ENCODE measurements at places on chromosomes 13 and 19.

GRCh38 chr13:79541426-79542049 lies 60.6 kb downstream of the NDFIP2 start:
- DNase-seq = peak; percentile 77

GRCh38 chr13:44934724-44935123 lies 54.5 kb downstream of the NUFIP1 start:
- DNase-seq = peak; percentile 20

DNA sequence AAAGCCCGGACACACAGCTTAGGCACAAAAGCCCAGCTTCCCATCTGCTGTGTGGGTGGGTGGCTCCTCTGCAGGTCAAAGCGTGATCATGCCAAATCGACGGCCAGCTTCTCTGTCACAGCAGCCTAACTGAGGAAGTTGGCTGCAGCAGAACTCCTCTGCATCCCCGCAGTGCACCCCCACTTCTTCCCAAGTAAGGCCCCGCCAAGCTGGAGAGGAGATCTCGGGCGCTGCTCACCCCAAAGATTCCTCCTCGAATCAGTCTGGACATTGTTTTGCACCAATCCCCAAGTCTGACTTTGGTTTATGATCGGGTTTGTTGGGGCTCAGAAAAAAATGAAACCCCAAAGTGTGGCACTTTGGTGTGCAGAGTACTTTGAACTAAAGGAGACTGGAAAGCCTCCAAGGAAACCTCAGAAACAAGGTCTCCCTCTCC lies 19.7 kb upstream of the CPB2 start:
- DNase-seq = peak; percentile 78

GRCh38 chr19:28881616-28882015 lies 331.3 kb downstream of the UQCRFS1 start:
- no peak for DNase-seq

DNA sequence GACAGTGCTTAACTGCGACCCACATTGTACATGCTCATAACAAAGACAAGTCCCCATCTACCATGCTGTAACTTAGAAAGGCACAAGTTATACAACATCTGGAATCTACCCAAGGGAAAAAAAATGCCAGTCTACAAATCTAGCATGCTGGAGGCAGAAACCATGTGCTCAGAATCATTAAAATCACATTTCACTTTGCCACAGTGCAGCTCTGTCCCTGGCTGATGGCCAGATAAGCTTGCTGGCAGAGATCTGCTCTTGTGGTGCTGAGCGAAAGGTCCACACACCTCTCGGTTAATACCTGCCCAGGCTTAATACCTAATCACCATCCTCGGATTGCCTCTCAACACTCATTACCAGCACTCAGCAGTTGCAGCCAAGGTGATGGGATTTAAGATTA lies 74.1 kb upstream of the UQCRFS1 start:
- no peak for DNase-seq

DNA sequence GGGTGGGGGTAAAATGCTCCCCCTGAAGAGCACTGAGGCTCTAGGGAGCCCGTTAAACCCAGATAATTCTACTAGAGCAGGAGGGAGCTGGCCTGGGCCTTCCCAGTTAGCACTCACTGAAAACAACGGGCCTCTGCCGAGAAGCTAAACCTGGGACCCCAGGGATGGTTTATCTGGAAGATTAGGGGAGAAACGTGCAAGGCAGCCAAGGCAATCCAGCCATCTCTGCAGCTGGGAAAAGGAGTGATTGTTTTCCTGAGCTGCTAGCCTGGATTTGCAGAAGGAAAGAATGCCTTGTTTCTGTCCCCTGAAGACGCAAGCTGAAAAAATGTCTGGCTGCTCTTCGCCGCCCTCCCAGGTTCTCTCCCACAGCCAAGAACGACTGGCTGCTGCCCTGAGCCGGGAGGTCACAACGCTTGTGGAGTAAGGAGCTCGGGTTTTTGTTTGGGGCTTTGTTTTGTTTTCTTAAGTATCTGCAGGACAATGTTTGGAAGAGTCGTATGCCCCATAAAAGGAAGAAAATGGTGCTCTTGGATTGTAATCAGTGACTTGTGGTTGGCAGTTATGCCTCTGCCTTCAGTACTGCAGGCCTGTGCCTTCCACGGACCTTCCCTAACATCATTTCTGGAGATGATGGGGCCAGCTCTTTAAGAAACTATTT lies 31.5 kb downstream of the COL4A2 start:
- DNase-seq = no peak

DNA sequence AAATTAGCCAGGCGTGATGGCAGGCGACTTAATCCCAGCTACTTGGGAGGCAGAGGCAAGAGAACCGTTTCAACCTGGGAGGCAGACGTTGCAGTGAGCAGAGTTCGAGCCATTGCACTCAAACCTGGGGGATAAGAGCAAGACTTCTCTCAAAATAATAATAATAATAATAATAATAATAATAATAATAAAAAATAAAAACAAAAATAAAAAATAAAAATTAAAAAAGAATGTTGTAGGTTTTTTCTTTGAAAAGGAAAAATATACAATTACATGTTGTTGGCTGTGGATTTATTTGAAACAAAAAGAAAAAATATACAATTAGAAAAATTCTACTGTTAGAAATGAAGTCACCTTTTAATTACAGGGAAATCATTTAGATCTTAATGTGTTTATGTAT lies 11.5 kb upstream of the PRODH2 start:
- no peak for DNase-seq

GRCh38 chr13:23740002-23740401 lies 149.2 kb downstream of the MIPEP start:
- no peak for DNase-seq

GRCh38 chr19:16367261-16367683 lies 42.6 kb downstream of the KLF2 start:
- peak; percentile 67 for DNase-seq

GRCh38 chr19:5289060-5289990 lies 51.3 kb downstream of the PTPRS start:
- no peak for DNase-seq

GRCh38 chr19:49749055-49749716 lies 13.9 kb downstream of the TSKS start:
- DNase-seq = no peak

DNA sequence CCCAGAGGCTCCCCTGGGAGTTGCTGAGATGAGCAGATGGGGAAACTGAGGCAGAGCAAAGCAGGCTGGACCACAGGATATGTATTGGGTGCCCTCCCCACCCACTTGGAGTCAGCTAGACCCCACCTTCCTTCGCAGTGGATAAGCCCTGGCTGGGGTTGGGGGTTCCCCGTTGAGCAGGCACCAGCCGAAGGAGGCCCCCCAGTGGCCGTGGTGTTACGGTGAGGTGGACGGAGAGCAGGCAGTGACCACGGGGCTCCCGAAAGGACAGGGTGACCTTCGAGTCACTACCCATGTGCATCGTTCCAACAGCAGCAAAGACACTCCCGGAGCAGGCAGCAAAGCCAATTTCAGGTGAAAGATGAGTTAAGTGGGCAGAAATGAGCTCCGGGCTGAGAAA lies 62.4 kb upstream of the ADGRE5 start:
- no peak for DNase-seq

GRCh38 chr13:50319635-50320255 lies 304.5 kb downstream of the KCNRG start:
- DNase-seq = peak; percentile 55

DNA sequence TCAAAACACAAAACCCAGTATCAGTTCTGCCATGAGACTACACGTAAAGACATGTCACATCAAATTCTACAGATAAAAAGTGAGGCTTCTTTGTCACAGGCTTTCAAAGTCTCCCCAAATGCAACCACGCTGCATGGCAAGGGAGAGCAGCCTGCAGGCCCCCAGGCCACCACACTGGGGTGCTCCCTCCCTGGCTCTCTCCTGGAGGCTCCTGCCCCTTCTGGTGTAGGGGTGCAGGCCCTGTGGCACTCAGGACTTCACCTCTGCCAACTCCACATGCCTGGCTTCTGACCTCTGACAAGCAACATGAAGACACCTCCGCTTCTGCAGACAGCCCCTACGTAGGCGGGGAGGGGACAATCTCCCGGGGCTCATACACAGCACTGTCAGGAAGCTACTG lies 14.3 kb downstream of the AKAP8 start:
- no peak for DNase-seq

DNA sequence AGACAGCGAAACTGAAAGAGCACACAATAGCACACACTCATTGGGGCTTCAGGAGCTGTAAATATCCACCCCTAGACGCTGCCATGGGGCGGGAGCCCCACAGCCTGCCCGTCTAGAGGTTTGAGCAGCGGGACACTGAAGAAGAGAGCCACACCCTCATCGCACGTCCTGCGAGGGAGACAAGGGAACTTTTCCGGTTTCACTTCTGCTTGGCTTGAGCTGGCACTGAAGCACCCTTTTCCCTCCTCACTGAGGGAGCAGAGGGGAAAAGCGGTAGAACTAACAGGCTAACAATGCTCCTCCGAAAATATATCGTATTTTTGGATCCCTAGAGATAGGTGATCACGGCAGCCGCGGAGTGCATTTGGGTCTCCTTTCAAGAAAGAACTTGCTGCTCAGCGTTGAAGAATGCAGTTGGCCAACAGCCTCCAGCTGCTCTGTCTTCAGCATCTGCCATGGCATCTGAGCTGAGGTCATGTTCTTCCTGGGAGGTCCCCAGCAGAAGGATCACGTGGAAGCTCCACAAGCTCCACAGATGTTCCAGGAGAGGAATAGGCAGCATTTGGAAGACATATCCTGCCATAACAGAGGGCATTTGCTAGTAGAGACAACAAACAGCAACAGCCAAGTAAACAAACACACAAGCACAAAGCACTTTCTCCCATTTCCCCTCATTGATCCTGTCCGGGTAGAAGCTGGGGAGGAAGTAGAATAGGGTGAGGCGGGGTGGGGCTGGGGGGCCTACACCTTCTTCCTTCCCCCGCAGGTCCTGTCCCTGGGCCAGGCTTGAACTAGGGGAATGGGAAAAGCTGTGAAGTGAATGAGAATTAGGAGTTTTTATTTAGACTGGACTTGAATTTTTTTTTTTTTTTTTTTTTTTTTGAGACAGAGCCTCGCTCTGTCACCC lies 44.8 kb upstream of the ALOX5AP start:
- DNase-seq = no peak

DNA sequence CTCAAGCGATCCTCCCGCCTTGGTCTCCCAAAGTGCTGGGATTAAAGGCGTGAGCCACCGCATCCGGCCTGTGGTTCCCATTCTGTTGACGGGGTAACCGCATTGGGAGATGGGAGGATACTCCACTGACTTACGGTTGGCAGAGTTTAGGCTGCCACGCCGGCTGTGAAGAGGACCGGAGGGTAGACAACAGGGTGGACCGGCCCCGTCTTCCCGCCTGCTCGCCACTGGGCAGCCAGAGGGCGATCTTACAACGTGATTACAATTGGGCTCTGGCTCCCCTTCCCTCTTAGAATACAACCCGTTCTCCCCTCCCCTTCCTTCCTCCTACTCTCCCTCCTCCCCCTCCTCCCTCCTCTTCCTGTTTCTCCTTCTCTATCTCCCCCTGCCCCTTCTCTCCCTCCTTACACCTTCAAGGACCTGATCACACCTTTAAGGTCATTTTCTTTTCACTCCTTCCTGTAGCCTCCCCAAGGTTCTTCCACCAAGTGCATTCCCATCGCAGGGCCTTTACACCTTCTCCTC lies 957 bp upstream of the CCDC194 start:
- DNase-seq = peak; percentile 85

DNA sequence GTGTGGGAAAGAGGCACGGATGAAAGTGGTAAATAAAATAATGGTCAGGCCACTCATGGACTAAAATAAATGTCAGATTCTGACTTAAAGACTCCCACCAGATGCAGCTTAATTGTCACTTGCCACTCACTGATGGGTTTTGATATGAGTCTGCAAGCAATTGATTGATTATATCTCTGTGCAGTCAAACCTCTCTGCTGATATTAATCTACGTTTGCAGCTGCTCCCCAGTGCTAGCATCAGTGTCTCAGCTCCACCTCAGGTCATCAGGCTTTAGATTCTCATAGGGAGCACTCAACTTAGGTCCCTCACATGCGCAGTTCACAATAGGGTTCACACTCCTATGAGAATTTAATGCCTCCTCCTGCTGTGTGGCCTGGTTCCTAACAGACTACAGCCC lies 195.3 kb downstream of the B3GLCT start:
- DNase-seq = no peak

DNA sequence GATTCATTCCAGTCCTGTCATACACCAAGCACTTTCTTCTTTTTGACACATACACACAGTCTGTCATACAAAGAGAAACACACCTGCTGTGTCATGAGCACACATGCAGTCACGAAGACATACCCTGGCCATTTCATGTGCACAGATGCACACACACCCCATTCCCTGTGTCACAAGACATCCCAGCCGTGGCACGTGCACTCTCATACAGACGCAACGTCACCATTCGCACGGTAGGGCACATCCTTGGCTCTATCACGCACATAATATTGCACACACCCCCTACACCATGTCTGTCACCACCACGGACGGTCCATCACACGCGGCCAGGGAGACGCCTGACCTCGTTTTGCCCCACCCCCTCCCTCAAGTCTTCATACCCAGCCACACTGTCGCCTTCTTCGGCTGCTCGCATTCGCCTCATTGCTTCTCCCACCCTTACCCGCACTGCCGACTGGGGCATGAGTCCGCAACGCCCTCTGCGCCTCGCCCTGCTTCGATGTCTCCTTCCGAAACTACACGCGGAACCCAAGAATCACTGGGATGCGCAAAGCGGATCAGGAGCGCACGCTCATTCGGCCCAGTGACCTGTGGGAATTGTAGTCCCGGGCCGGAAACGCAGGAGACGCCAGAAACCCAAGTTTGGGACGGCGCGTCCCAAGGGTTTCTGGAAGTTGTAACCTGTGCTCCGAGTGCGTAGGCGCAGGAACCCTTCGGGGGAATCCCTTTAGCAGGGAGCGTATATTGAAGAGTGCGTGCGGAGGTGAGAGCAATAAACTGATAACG lies 6.8 kb upstream of the ZNF283 start:
- no peak for DNase-seq

GRCh38 chr13:103130681-103131210 lies 64.5 kb upstream of the SLC10A2 start:
- DNase-seq = no peak

- no peak for DNase-seq
These were observed 18.0 kb downstream of the PEPD start for GRCh38 chr19:33503433-33504057.

- DNase-seq = no peak
These were observed 123.1 kb upstream of the GPR12 start for GRCh38 chr13:26883613-26884257.

GRCh38 chr13:95207769-95208366 lies 93.4 kb downstream of the ABCC4 start:
- peak; percentile 64 for DNase-seq

DNA sequence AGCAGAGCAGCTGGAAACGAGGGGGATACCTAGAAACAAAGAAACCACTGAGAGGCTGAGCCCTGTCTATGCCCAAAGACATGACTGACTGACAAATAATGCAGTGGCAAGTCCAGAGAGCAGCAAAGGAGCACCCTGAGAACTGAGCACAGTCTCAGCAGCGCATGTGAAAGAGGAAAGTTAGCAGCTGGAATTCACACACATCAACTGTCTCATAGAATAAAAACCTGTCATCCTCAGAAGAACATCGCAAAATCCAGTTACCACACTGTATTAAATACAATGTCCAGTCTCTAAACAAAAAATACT lies 24.1 kb upstream of the DLEU7 start:
- no peak for DNase-seq

- no peak for DNase-seq
These were observed 92.8 kb upstream of the RAP2A start for GRCh38 chr13:97341135-97341534.

- no peak for DNase-seq
These were observed 4.6 kb upstream of the NAA16 start for GRCh38 chr13:41306271-41307145.

GRCh38 chr13:111278258-111278657 lies 42.2 kb upstream of the TEX29 start:
- DNase-seq = no peak
